PC-9 (cell line): ENCODE measurements at places on chromosomes 11 and 22. TPM values are rescaled to one million over a fixed set of nuclear protein-coding genes. Genes with fewer than 3 reads are reported as not detected.

- no peak for DNase-seq
- no peaks in the 10 kb centered on the region for H3K36me3 ChIP-seq
- no peaks in the 10 kb centered on the region for H3K4me1 ChIP-seq
- no peaks in the 10 kb centered on the region for H3K27me3 ChIP-seq
- no peak overlapping the region for H3K4me3 ChIP-seq
These were observed 338.0 kb downstream of the AASDHPPT start for GRCh38 chr11:106415510-106415909.

DNA sequence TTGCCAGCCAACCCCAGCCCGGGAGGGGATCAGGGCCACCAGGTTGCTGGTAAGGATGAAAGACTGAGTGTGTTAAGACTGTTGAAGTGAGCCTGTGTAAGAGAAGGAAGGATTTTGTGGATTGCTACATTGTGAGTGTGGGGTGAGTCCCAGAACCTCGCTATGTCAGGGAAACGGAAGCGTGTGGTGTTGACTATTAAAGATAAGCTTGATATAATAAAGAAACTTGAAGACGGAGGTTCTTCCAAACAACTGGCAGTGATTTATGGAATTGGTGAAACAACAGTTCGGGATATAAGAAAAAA lies 627 bp downstream of the JRKL start:
- no peaks in the 10 kb centered on the region for H3K27me3 ChIP-seq
- no peak for DNase-seq
- H3K36me3 ChIP-seq: peaks cover 14% of the 10 kb centered on the region
- peaks cover 27% of the 10 kb centered on the region for H3K4me1 ChIP-seq
- H3K27ac ChIP-seq: peak overlapping the region; percentile 58

GRCh38 chr11:44638032-44638431 lies 72.6 kb downstream of the CD82 start:
- no peak overlapping the region for H3K27ac ChIP-seq
- no peaks in the 10 kb centered on the region for H3K4me1 ChIP-seq

- no peak for DNase-seq
- H3K36me3 ChIP-seq: no peaks in the 10 kb centered on the region
- H3K27me3 ChIP-seq: no peaks in the 10 kb centered on the region
- no peak overlapping the region for H3K4me3 ChIP-seq
These were observed 64.0 kb downstream of the CCDC81 start for GRCh38 chr11:86438685-86439084.

Gene THY1
- total RNA-seq: not detected in 2 replicates

DNA sequence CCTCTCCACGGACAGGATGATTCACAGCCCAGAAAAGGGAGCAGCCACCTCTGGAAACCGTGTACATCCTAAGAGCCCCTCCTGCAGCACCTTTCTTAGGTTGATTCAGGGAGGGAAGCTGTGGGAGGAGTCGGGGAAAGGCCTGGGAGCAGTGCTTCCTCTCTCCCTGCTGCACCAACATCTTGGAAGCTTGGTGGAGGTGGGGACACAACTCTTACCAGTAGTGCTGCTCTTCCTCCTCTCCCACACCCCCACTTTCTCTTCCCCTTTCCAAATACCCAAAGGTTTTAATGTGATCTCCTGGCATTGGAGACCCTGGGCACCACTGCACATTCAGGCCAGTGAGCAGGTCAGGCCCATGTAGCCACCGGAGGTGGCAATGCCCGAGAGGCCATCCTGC lies 46.4 kb upstream of the HORMAD2 start:
- H3K27me3 ChIP-seq: no peaks in the 10 kb centered on the region
- no peak overlapping the region for H3K4me3 ChIP-seq
- DNase-seq: no peak

DNA sequence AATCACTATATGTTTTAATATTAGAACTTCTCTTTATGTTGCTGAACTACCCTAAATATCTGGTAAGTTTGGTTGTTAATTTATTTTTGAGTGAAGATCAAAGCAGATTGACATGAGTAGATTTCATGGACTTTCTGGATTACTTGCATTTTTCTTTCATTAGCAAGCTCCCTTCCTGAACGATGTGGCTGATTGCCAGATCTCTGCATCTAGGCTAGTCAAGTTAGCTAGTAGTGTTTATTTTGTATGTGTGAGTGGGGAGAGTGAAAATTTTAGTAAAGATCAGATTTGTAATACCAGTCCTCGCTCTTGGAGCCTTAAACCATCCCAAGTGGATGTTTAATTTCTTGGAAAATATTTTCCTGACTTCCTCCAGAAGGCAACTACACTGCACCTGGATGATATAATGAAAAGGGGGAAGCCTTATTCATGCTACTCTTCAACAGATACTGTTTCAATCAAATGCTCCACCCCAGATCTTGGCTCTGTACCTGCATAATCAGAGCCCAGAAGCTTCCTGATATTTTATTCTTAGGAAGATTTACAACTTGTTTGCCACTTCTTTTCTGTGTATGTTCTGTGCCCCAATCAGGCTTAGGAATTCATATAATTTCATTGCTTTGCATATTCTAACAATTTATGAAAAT lies 143.2 kb upstream of the GRIA4 start:
- no peaks in the 10 kb centered on the region for H3K36me3 ChIP-seq
- H3K4me1 ChIP-seq: peaks cover 13% of the 10 kb centered on the region
- peak; percentile 44 for DNase-seq
- H3K27me3 ChIP-seq: no peaks in the 10 kb centered on the region
- H3K4me3 ChIP-seq: no peak overlapping the region

- peak; percentile 43 for DNase-seq
- no peaks in the 10 kb centered on the region for H3K36me3 ChIP-seq
- H3K27ac ChIP-seq: no peak overlapping the region
These were observed 38.2 kb downstream of the OR10A6 start for GRCh38 chr11:7892840-7893254.
